ENCODE measurements at places on chromosomes 5 and 9.

GRCh38 chr9:93677641-93678136, 101.3 kb downstream of the PHF2 start:
- DNase-seq: peak; percentile 27

GRCh38 chr5:43019291-43019613, 20.9 kb downstream of the ANXA2R start:
- DNase-seq: no peak

DNA sequence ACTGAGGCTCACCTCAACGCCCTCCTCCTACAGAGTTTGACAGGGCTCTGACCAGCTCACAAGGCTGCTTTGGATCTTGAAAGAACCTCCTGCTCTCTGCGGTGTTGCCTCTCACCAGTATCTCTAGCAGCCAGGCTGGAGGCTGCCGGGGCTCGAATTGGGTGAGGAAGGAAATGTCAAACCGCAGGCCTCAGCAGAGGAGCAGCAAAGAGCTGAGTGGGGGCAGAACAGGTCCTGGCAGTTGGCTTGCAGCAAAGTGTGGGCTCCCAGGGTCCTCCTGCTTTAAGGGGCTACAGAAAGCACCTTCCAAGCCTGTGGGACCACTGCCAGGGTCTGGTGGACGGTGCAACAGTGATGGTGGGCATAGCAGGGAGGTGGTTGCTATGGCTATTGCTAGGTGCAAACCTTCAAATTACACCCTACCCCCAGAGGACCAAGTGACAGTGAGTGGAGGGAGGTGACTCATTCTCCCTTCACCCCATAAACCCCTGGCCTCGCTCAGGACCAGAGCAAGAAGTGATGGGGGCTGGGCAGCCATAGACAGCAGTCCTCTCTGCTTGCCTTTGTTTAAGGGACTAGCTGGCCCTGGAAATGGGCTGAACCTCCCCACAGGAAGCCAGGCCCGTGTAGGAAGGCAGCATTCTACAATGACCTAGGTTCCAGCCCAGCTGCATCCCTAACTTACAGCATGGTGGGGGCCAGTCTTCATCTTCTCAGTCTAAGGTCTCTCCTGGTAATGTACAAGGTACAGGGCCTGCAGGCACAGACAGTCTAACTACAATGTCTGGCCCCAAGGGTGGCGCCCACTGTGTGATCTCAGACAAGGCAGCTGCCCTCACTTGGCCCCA, 18.7 kb downstream of the LCP2 start:
- DNase-seq: no peak

DNA sequence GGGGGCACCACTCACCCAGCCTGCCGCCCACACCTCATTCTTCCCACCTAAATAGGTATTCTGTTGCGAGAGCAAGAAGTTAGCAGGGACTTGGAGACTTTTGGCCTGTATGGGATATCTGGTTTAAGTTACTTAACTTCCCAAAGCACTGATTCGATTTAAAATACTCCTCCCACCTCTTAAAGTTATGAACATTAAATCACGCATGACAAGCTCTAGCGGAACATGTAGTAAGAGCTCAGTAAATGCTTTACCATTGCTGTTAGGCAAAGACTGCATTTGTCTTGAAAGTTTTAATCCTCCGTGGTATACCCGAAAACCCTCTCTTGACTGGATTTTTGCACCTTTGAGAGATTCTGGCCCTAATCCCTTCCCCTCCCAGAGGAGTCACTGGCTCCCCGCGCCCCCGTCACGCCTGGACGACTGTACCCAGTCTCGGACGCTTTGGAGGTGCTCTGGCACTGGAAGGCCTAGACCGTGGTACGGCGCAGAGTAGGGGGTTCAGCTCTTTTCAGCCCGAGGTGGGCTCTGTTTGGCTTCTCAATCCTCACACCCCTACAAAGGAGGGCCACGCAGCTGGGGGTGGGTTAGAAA, 4.4 kb downstream of the GDNF start:
- no peak for DNase-seq

DNA sequence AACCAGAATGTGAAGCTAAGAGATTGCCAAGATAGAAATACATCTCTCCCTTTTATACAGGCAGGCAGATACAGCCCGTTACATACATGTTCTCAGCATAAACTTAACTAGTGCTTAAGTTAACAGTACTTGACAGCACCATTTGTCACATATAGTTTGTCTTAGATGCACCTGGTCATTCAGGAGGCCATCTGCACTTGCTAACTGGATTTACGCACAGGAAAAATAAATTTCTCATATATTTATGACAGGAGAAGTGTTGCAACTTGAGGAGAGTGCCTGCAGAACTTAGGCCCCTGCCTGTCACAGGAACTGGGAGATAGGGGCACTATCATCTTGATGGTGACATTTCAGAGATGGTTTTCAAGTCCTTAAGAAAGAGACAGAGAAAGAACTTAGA, 1462.1 kb upstream of the CDH9 start:
- DNase-seq: no peak

- DNase-seq: no peak
Observed at GRCh38 chr9:90770927-90771326, 30.7 kb upstream of the SYK start.

DNA sequence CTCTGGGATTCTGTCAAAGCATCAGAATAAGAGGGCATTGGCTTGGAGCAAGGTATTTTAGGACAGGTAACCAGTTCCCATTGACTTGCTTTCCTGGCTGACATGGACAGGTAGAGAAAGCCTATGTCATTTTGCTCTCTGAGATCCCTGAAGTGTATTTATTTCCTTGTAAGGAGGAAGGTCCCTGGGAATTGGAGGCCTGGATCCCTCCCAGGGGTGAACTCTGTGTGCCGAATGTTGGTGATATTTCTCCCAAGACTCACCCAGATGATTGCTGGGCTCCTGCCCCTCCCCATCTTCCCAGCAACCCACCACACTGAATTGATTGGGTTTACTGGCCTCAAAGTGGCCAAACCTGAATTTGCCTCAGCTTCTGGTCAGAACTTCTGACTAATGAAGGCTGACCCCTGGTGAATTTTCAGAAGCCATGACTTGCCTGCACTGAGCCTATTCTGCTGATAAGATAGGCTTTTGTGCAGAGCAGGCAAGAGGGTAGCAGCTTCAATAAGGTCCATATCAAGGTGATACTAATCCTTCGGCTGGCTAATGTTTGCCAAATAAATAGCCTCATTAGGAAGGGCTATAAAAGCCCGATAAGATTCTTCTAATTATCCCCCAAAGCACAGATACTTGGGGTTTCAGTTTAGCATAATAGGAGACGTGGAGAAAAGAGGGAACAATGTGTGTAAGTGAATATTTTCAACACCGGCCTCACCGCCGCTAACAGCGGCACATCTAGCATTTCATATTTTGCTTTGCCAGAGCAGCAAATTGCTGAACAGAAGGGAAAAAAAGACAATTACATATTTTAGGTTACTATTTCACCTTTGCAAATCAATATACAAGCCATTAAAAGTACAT, 152.9 kb upstream of the PITX1 start:
- no peak for DNase-seq

DNA sequence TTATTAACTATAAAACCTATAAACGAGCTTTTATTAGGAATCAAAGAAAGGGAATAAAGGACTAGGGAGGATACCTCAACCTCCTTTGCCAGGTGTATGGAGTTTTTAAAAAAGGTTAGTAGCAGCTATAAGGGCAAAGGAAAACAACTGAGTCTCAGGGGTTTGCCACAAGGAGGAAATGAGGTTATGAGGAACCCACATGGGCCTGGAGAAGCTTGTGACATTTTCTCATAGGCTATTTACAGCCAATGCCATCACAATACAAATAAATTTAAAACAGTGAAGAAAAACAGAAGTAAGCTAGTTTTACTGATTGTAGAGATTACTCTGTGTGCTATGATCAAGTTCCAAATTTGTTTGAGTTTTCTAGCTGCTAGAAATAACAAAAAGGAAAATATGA, 92.6 kb downstream of the CDKN2A start:
- no peak for DNase-seq

- no peak for DNase-seq
Observed at GRCh38 chr9:99095565-99095964, 9.3 kb upstream of the TGFBR1 start.
